NCI-H2029 treated with DMSO at 0.1 percent for 48 hours (cell line): ENCODE measurements at places on chromosomes 7 and 10.

DNA sequence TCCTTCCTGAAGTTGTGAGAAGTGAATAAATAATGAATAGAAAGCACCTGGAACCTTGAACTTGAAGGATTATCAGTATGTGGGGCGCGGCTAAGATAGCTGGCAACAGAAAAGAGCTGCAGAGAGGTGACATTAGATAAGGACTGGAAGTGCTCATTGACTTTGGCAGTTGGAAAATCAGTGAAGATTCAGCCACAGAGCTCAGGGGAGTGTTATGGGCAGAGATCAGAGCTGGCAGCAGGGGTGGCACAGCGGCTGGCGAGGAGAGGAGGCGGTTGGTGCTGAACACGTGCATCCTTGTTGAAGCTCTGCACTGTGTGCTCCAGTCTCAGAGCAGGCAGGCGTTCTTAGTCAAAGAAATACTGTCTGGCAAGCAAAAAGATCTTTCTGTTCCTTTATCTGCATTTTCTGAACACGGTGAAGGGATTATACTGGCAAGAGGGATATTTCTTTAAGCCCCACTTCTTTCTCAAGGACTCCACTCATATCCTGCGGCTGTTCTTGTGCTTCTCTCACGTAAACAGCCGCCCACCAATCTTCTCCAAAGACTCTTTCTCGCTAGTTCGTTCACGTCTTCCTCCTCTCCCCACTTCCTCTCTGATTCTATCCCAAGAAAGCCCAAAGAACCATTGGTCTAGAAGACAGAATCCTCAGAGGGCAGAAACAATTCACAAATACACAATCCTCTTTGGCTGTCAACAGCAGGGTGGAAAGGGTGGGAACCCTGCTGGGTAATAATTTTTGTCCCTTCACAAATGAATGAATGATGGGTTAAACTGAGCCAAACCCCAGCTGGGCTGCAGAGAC, 38.6 kb upstream of the ADD3 start:
- DNase-seq, result no peak

GRCh38 chr10:24701447-24701846, 22.2 kb downstream of the ARHGAP21 start:
- no peak for DNase-seq

- DNase-seq, result no peak
Observed at GRCh38 chr10:69358148-69358795, 58.4 kb downstream of the TACR2 start.

DNA sequence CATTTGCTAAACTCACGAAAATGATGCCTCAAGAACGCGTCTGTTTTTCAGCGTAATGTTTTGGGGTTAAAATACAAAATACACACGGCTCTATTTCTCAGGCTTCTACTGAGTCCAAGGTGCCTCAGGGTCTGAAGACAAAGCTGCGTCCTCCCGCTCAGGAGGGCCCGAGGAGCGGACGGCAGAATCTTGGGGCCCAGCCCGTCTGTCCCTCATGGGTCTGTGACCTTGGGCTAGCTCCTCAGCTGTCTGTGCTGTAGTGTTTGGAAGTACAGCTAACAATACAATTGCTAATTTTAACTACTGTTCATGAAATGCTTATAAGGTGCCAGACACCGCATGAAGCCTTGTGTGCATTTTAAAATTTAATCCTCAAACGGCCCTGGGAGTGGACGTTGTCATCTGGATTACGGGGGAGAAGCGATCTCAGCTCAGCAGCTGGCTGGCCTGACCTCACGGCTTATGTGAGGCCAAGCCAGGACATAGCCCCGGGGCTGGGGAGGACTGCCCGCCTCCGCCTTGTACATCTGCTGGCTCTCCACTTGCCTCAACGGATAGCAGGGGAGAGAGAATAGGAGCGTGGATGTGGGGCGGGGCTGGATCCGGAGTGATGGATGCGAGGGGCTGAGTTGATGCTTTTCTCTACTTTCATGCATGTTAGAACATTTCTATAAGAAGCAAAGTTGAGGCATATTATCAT, 357.4 kb downstream of the GLRX3 start:
- no peak for DNase-seq

DNA sequence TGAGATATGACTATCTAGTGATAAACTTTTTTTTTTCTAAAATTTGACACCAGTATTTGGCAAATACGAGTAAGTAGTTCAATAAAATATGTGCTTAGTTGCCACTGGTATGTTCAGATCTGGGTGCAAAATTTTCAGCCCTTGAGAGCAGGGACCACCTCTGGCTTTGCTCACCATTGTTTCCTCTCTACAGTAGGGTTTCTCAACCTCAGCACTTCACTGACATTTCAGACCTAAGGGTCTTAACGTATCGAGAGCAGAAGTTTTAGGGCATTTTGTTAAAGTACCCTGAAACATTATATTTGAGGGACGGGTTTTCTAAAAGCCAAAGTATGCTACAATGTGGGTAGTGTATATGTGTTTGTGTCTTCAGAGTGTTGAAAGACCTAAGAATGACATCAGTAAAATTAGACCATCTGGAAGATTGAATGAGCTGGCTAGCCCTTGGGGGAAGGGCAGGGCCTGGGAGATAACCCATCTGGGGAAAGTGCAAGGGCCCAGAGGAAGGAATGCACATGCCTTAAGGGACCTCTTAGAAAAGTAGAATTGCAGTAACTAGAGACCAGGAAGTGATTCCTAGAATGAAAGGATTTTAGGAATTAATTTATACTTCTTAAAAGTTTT, 11.8 kb downstream of the BZW2 start:
- DNase-seq, result no peak

- no peak for DNase-seq
Observed at GRCh38 chr7:152048051-152048450, 22.6 kb downstream of the GALNT11 start.

DNA sequence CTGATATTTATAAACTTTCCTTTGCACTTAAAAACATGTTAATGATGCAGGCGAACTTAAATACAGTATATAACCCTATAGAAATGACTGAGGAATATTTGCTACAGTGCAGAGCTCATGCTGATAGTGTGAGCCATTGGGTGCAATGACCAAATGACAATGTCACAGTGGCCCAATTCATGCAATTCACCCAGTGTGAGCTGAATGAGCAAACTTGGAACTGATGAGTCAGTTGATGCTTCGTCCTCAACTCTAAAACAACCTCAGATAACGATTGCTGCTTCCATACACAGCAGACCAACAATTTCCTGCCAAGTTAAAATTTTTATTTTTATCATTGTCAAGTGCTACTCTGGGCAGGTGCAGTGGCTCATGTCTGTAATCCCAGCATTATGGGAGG, 12.1 kb upstream of the ZC3HAV1L start:
- DNase-seq, result no peak

- DNase-seq, result no peak
Observed at GRCh38 chr7:134870156-134870555, 90.7 kb downstream of the CALD1 start.

GRCh38 chr10:30047924-30048531, 11.4 kb downstream of the JCAD start:
- no peak for DNase-seq

DNA sequence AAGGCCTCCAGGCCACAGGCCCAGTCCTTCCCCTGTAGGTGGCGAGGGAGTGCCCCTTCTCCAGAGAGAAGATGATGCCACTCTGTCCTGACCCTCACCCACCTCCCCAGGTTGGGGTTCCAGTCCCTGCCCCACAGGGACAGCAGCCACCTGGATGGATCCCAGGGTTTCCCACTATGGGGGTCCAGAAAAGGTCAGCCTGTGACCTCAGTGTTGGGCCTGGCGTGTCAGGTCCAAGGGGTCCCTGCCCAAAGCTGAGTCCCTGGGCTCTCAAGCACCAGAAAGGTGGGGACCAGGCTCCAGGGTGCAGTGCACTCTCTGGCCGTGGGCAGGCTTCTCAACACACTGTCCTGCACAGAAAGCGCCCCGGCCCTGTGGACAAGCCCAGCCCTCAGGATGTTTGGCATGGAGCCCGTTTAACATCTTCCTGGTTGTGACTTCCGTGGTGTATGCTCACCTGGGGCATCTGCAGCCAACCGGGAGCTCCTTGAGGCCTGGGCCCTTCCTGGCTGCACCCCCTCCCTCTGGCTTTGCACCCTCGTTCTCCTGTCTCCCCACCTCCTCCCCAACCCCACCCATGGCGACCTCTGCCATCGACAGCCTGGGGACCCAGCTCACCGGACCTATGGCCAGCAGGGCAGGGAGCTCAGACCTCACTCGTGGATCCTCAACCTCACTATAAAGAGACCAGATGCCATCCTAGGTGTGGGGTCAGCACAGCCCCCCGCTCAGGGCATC, 58.3 kb upstream of the PPP2R2D start:
- no peak for DNase-seq

- DNase-seq, result no peak
Observed at GRCh38 chr7:102978284-102978683, 65.5 kb downstream of the LRRC17 start.

DNA sequence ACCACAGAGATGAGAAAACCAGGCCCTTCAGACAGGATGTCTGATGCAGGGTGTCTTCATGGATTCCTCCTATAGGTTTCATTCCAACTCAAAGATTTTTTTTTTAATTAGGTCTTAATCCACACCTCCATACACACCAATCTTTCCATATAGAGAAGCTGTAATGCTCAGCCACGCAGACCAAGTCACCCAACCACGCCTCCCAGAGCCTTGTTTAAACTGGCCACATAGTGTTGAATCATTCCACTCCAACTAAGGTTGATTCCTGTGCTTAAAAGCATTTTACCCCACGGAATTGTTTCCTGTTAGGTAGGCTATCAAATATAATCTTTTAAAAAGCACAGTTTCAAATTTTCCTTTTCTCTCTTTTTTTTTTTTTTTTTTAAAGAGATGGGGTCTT, 153.6 kb downstream of the TYW1B start:
- DNase-seq, result no peak

- DNase-seq, result no peak
Observed at GRCh38 chr7:133911724-133912123, 215.4 kb upstream of the LRGUK start.

DNA sequence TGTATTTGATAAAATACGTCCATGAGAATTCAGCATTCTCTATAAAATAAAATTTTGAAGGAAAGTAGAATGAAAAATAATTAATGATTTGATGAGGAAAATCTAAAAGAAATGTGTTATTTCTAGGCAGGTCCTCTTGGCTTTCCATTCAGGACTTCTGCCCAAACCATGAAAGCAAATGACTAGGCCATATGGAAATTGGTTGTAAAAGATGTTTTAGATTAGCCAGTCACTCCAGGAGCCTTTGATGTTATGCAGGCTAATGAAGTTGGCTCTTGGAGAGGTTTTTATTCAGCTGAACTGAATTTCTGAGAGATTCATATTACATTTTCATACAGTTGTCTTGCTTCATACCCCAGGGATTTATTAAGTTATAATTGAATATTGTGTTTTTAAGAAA, 452.8 kb downstream of the SDK1 start:
- no peak for DNase-seq

DNA sequence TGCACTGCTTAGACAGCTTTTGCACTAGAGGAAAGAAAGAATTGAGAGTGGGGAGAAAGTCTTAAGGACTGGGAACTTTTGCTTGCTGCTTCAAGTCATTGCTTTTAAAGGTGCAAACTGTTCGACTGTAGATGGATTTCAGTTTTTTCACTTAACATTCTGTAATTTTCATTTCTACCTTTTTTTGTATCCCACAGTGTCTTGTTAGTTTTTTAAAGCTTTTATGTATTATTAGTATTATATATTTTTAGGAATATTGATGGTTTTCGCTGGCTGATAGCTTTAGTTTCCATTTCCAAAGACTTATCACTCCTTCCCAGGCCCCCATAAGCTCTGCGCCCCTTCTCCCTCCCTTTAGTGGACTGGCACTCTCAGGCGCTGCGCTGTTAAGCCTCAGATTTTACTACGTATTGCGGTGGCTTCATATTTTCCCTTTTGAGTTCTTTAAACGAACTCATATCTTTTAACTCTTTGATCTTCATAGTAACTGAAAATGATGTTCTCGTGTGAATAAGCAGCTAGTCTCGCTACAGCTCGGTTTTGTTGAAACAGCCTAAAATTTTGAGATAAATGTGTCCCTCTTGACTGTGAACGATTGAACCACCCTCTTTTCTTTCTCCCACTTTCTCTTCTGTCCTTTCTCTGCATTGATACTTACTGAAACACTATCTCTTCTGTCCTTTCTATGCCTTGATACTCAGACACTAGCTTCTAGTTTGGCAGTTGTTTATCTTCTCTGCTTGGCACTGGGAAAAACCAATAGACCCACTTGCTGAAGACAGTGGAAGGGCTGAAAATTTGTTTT, 2.5 kb upstream of the ETV1 start:
- DNase-seq, result no peak
